ENCODE measurements at places on chromosomes 13 and 19.
A peak's percentile ranks its signal among the peaks of the same experiment; 100 is the strongest.

DNA sequence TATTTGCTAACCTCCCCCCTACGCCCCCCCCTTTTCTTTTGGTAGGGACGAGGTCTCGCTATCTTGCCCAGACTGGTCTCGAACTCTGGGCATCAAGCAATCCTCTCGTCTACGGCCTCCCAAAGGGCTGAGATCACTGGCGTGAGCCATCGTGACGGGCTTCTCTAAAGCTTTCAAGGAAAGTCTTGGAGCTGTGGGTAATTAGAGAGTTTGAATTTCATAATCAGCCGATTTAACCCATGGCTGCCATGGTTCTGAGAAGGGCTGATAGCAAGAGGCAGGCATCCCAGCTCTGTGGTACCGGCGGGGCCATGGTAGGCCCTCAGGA is 679 bp upstream of the ABHD8 start:
- no peak for DNase-seq

DNA sequence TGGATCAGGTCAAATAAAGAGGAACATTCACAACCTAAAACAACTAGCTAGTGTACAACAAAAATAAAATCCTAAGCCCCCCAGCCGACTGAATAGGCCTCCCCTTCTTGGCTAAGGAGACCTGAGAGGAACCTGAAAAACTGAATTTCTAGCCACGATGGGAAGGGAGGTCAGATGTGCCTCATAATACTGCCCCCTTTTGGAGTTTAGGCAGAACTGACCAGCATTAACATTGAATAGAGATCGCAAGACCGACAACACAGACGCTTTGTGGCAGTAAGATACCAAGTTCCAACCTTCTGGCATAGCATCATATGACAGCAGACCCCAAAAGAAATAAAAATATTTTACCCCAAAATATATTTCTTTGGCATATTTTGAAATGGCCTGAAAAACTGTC is 15.9 kb downstream of the CBY2 start:
- no peak for DNase-seq

DNA sequence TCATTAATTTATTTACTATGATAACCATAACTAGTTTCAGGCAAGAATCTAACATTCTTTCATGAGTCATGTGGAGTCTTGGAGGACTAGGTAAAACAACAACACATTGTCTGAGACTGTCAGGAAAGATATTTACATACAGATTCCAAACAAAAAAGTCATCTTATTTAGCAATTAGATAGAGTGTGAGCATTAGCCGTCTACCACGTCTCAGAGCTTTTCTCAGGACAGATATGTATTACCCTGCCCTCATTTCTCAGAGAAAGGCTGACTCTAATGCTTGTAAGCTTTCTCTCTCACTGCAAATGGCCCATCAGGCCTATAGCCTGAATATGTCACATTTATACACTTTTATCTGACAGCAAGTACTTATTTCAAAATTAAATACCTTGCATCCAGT is 312.1 kb upstream of the PCDH20 start:
- DNase-seq = no peak

GRCh38 chr19:56295531-56296455 is 18.8 kb downstream of the ZSCAN5A start:
- no peak for DNase-seq

- no peak for DNase-seq
Measured at GRCh38 chr19:18995804-18996241, 37.5 kb downstream of the SUGP2 start.

DNA sequence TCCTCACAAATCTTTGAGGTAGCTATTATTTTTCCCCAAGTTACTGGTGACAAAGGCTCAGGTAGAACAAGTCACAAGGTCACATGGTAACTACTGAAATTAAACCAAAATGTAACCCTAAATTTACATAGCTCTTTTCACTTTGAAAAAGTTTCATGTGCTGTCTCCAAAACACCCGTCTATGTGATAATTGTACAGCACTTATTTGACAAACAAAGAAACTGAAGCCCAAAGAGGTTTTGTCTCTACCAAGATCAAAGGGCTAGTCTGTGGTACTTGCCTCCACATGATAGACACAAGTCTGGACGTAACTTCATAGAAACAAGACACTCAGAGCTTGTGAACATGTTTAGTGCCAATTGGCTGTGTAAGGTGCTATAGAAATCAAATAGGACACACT is 108.3 kb downstream of the SACS start:
- DNase-seq = no peak

GRCh38 chr13:20787180-20787579 is 13.4 kb upstream of the EEF1AKMT1 start:
- DNase-seq = no peak

DNA sequence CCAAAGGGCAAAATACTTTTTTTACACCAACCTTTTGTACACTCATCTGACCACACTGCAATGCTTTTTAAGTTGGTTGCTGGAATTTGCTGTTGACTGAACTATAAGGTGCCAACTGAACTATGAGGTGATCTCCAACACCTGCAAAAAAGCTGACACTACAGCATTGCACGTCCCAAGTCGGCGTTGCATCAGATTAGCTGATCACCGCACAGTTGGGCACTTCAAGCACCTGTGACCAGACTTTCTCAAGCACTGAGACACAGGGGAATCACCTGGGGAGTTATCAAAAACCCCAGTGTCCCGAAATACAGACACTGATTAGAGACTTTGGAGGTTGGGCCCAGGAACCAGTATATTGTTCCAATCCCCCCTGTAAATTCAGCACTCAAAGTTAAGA is 1.1 kb downstream of the NLRP11 start:
- DNase-seq = no peak

DNA sequence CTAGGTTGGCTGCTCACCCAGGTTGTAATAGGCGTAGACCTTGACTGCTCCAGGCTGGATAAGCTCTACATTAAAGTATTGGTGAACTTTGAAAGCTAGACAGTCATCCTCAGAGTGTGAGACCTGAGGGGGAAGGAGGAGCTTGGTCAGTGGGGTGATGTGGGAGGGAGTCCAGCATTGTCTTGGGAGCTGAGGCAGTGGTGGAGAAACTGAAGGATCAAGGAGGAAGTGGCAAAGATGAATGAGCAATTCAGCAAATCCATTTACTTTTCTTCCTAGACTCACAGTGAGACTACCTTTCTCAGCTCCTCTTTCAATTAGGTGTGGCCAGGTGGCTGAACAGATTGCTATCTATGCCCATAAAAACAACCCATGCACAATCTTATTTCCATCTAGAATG is 10.2 kb upstream of the TNFSF14 start:
- no peak for DNase-seq

DNA sequence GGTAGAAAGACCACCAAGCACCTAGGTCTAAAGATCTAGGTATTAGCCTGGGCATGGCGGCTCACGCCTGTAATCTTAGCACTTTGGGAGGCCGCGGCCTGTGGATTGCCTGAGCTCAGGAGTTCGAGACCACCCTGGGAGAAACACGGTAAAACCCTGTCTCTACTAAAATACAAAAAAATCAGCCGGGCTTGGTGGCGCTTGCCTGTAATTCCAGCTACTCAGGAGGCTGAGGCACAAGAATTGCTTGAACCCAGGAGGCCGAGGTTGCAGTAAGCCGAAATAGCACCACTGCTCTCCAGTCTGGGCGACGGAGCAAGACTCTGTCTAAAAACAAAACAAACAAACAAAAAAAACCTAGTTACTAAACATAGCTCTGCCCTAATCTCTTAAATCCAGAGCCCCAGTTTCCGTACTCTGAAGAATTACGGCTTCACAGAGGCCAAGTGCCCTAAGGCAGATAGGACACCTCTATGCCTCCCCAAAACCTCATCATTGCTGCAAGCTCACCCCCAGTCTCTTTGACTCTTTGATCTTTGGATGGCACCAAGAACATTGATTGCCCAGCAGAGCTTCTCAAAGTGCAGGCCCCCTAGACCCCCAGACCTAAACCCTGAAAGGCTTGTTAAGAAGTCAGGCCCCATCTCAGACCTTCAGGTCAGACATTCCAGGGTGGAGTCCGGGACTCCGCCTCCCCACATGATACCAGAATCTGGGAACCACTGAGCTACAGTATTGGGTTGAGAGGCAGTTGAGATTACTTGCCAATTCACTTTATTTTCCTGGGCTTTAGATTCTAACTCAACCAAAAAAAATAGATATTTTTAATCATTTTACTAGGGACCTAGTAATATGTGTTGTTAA is 2.8 kb downstream of the COL4A2 start:
- no peak for DNase-seq

- peak; percentile 51 for DNase-seq
Measured at GRCh38 chr19:8641908-8642547, 11.6 kb downstream of the NFILZ start.

DNA sequence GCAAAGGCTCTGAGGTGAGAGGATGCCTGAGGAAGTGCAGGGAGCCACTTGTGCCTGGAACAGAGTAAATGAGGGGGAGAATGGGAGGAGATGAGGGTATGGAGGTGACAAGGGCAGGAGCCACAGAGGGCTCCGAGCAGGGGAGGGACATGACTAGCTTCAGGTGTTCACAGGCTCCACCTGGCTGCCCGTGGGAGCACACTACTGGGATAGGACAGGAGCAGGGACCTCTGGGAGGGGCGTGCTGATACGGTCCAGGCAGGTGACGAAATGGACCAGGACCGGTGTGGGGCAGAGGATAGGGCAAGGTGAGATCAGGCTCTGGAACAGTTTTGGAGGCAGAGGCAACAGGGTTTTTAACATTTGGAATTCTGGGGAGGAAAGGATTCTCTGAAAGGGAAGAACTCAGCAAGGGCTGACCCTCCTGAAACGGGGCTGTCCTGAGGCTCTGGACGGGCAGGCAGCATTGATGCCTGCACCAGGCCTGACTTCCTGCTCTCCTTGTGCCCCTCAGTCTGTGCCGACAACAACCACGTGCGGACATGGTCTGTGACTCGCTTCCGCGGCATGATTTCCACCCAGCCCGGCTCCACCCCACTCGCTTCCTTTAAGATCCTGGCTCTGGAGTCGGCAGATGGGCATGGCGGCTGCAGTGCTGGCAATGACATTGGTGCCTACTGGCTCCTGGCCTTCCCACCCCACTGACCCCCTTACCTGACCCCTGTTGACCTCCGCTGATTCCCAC is 11.6 kb downstream of the SHKBP1 start:
- DNase-seq = no peak

- no peak for DNase-seq
Measured at GRCh38 chr19:11541238-11541637, 2.6 kb downstream of the CNN1 start.

GRCh38 chr19:16889883-16890460 is 1.2 kb downstream of the F2RL3 start:
- DNase-seq = no peak
